Endothelial cell (in vitro differentiated cells): ENCODE measurements at places on chromosomes 4 and X.

GRCh38 chr4:141339391-141339790 is 118.7 kb downstream of the ZNF330 start:
- H3K4me3 ChIP-seq, result no peak overlapping the region
- H3K27ac ChIP-seq, result no peak overlapping the region
- no peak for DNase-seq

DNA sequence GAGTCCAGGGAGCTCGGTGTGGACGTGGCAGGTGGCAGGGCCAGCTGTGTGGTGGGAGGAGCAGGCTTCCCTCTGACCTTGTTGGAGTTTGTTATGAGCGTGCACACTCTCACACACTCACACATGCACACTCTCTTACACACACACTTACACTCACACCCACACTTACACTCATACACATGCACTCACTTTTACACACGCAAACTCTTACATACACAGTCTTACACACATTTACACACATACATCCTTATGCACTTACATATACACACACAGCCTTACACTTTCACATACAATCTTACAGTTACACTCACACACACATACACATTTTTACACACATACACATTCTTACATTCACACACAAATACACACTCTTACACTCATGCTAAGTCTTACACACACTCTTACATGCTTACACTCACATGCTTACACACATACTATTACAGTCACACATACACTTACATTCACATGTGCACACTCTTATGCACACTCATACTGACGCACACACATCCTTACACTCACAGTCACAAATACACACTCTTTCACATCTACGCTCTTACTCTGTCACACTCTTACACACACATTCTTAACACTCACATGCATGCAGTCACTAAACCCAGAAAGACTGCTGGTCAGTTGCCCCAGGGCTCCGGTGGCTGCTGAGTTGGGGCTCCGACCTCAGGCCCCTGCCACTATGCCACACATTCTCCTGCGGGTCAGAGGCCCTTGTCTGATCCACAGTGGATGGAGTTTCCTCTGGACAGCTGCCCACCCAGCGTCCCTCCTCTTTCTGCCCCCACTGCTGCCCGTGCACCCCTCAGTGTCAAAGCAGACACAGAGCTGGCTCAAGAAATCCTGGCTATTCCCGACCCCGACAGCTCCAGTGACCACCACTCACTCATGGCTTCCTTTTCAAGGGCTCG is 95.8 kb downstream of the ADRA2C start:
- no peak overlapping the region for H3K27ac ChIP-seq
- H3K27me3 ChIP-seq, result peaks cover 4% of the 10 kb centered on the region
- DNase-seq, result no peak
- peaks cover 6% of the 10 kb centered on the region for H3K4me1 ChIP-seq

- peaks cover 11% of the 10 kb centered on the region for H3K36me3 ChIP-seq
- H3K27ac ChIP-seq, result no peak overlapping the region
- peaks cover 4% of the 10 kb centered on the region for H3K27me3 ChIP-seq
- no peaks in the 10 kb centered on the region for H3K4me1 ChIP-seq
These were observed 75.9 kb downstream of the C4orf51 start for GRCh38 chr4:145755802-145756201.

- peak overlapping the region; percentile 62 for H3K4me3 ChIP-seq
- no peak for DNase-seq
- peaks cover 16% of the 10 kb centered on the region for H3K36me3 ChIP-seq
- peaks cover 17% of the 10 kb centered on the region for H3K27me3 ChIP-seq
- peaks cover 25% of the 10 kb centered on the region for H3K4me1 ChIP-seq
- no peak overlapping the region for H3K27ac ChIP-seq
These were observed 5.2 kb downstream of the PCDH19 start for GRCh38 chrX:100404851-100405250.

GRCh38 chrX:47174376-47174775 is 19.3 kb upstream of the UBA1 start:
- no peak for DNase-seq
- H3K36me3 ChIP-seq, result peaks cover 19% of the 10 kb centered on the region
- H3K27me3 ChIP-seq, result no peaks in the 10 kb centered on the region
- H3K4me1 ChIP-seq, result no peaks in the 10 kb centered on the region

DNA sequence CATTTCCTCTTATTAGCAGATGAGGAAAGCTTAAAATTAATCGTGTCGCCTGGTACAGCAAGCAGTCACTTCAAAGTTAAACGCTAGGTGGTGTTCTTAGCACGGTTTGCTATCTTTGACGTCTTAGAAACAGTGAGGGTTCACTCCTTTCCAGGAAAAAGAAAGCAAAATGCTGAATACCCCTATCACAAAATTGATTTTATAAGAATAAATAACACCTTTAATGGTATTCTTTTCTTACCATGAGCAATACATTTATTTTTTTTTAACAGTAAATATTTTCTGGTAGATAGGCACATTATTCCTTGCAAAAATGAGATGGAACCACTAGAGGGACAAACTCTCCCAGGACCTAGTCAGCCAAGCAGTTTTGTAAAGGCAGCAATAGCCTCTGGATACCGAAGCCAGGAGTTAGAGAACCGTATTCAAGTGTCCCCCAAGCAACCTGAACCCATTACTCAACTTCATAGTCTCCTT is 153.9 kb downstream of the KDR start:
- H3K27me3 ChIP-seq, result peaks cover 1% of the 10 kb centered on the region
- H3K36me3 ChIP-seq, result no peaks in the 10 kb centered on the region

DNA sequence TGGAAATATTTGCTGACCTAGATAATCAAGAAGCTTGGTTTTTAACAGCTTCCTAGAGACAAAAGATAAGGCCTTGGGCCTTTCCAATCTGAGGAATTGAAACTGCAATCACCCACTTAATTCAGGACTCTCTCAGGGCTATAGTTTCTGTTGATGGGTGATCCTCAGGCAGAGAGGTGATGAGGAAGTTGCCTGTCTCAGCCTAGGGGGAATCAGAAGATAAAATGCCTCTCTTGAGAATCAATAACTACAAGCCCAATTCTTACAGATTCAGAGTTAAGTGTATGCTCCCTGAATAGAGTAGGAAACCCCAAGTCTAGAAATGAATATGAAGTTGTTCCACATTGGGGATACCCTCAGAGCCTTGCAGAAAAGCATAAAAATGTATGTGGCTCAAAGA is 45.5 kb downstream of the NFKB1 start:
- H3K27ac ChIP-seq, result peak overlapping the region; percentile 22
- no peak overlapping the region for H3K4me3 ChIP-seq
- no peaks in the 10 kb centered on the region for H3K4me1 ChIP-seq
- no peaks in the 10 kb centered on the region for H3K36me3 ChIP-seq
- no peak for DNase-seq

GRCh38 chr4:151402145-151402865 is 6.7 kb upstream of the FHIP1A start:
- no peaks in the 10 kb centered on the region for H3K36me3 ChIP-seq
- H3K27ac ChIP-seq, result no peak overlapping the region
- no peak overlapping the region for H3K4me3 ChIP-seq
- no peaks in the 10 kb centered on the region for H3K27me3 ChIP-seq

GRCh38 chrX:30060718-30061117 is 154.6 kb upstream of the MAGEB2 start:
- H3K36me3 ChIP-seq, result no peaks in the 10 kb centered on the region
- H3K27me3 ChIP-seq, result peaks cover 2% of the 10 kb centered on the region
- peak; percentile 3 for DNase-seq
- H3K27ac ChIP-seq, result no peak overlapping the region

DNA sequence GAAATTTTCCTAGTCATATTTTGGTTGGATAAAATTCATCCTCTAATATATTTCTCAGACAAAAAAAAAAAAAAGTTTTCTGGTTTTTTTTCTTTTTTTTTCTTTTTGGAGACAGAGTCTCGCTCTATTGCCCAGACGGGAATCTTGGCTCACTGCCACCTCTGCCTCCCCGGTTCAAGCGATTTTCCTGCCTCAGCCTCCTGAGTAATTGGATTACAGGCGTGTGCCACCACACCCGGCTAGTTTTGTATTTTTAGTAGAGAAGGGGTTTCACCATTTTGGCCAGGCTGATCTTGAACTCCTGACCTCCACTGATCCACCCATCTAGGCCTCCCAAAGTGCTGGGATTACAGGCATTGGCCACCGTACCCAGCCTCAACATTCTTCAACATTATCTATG is 432.7 kb upstream of the PABPC4L start:
- H3K27me3 ChIP-seq, result no peaks in the 10 kb centered on the region
- H3K4me1 ChIP-seq, result no peaks in the 10 kb centered on the region
- H3K27ac ChIP-seq, result no peak overlapping the region
- DNase-seq, result no peak
- no peak overlapping the region for H3K4me3 ChIP-seq

DNA sequence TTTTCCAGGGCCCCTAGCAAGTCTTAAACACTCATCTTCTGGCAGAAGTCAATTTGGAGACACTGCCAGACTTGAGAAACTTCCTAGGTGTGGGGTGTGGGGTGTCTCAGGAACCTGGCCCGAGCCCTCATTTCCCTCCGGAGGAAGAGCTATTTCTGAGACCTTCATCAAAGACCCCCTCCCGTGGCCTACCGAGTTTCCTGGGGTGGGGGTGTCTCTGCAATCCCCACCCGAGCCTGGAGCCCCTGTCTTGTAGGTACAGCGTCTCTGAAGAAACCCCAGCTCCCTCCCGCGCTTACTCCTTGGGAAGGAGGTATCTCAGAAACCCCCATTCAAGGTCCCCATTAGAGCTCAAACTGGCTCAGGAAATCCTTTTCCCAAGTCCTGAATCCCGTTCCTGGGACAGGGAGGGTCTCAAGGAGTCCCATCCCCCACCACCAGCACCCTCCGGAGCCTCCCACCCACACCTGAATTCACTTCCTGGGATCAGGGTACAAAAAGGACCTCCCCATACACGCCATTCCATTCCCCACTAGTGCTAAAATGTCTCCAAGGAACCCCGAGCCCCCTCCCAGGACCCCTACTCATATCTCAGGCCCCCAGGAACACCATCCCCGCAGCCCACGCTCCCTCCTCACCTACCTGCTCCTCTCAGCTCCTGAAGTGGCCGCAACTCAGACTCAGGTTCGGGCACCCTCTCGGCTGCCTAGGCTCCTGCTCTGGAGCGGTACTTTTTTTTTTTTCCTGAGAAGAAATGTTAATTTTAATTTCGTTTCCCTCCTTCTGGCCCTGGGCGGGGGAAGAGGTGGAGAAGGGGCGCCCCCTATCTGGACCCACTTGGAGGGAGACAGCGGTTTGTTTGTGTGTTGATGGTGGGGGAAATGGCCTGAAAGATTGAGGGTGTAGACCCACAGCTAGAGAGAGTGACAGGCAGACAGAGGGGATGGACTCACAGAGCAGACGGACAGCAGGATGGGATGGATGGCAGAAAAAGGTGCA is 1.1 kb downstream of the SLC38A5 start:
- DNase-seq, result no peak
- peak overlapping the region; percentile 61 for H3K27ac ChIP-seq
- H3K27me3 ChIP-seq, result peaks cover 5% of the 10 kb centered on the region
- H3K4me1 ChIP-seq, result peaks cover 31% of the 10 kb centered on the region
- H3K4me3 ChIP-seq, result peak overlapping the region; percentile 88

DNA sequence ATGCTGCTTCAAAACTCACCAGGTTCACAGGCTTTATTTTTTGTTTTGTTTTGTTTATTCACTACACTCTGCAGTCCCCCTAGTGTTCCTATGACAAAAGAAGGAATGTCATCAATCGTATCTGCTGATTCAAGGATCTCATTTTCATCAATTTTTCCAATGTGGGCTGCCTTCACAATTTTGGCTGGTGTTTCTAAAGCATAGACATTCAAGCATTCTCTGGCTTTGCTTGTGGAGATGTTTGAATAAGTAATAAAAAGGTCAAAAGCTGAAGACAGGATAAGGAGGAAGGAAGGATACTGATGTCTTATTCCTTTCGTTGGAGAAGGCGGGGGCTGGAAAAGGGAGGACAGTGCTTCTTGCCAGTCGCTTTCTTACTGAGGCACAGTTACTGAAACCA is 12.2 kb upstream of the KCNIP4 start:
- no peaks in the 10 kb centered on the region for H3K4me1 ChIP-seq
- H3K4me3 ChIP-seq, result no peak overlapping the region
- H3K27ac ChIP-seq, result no peak overlapping the region
- H3K36me3 ChIP-seq, result no peaks in the 10 kb centered on the region
- H3K27me3 ChIP-seq, result peaks cover under 1% of the 10 kb centered on the region

GRCh38 chr4:100547541-100548199 is 29.8 kb upstream of the EMCN start:
- no peaks in the 10 kb centered on the region for H3K27me3 ChIP-seq
- H3K4me1 ChIP-seq, result peaks cover 4% of the 10 kb centered on the region
- no peak overlapping the region for H3K4me3 ChIP-seq
- H3K36me3 ChIP-seq, result no peaks in the 10 kb centered on the region
- no peak for DNase-seq
- H3K27ac ChIP-seq, result no peak overlapping the region

- H3K27ac ChIP-seq, result no peak overlapping the region
- H3K36me3 ChIP-seq, result no peaks in the 10 kb centered on the region
- H3K4me3 ChIP-seq, result no peak overlapping the region
- H3K27me3 ChIP-seq, result no peaks in the 10 kb centered on the region
These were observed 665.6 kb upstream of the CPEB2 start for GRCh38 chr4:14336656-14337055.

DNA sequence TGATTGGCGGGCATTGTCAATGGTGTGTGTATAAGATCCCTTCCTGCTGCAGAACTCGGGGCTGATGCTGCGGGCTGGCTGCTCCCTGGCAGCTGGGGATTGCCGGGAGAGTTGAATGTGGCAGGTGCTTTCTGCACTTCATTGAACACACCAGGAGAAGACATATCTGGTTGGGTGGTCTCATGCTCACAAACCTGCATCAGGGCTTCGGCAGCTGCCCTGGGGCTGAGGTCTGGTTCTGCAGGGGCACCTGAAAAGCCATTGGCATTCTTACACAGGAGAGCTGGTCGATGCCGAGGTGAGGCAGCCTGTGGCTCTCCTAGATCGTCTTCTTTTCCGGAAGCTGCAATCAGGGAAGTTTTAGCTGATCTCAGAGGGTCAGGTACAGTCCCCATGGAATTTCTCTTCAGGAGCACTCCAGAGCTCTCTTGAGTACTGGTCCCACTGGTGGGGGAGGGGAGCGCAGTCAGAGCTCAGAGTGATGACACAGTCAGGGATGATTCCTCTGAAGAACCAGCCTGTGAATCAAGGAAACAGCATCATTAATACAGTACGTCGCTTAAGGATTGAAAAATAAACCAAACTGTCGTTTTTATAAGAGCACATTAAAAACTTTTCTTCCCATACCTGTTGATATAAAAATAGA is 57.8 kb downstream of the GPRIN3 start:
- no peak overlapping the region for H3K4me3 ChIP-seq
- no peak overlapping the region for H3K27ac ChIP-seq
- H3K36me3 ChIP-seq, result no peaks in the 10 kb centered on the region
- no peak for DNase-seq
- H3K27me3 ChIP-seq, result peaks cover 2% of the 10 kb centered on the region

- no peaks in the 10 kb centered on the region for H3K4me1 ChIP-seq
- H3K4me3 ChIP-seq, result no peak overlapping the region
- H3K27me3 ChIP-seq, result peaks cover 2% of the 10 kb centered on the region
These were observed 835.5 kb downstream of the PDHA2 start for GRCh38 chr4:96675416-96675815.

DNA sequence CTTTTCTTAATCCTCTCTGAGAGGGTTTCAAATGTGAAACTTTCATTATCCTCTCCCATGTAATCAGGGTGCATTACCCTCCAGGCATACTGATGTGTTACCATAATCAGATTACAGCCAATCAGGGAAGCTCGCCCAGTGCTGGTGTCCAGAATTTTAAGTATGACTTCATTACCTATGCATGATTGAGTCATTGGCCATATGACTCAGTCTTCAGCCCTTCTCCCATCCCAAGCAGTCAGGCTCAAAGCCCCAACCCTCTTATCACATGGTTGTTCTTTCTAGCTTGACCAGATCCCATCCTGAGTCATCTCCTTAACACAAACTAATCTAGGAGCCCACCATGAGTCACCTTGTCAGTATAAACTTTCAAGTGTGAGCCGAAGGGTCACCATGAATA is 1668.1 kb upstream of the AGA start:
- no peaks in the 10 kb centered on the region for H3K36me3 ChIP-seq
- DNase-seq, result no peak
- H3K27me3 ChIP-seq, result no peaks in the 10 kb centered on the region
- H3K27ac ChIP-seq, result no peak overlapping the region
- no peak overlapping the region for H3K4me3 ChIP-seq
